Upper lobe of right lung (tissue), 1 donor: ENCODE measurements at places on chromosomes 12 and 14. TPM values are rescaled to one million over a fixed set of nuclear protein-coding genes. Genes with fewer than 3 reads are reported as not detected.

DNA sequence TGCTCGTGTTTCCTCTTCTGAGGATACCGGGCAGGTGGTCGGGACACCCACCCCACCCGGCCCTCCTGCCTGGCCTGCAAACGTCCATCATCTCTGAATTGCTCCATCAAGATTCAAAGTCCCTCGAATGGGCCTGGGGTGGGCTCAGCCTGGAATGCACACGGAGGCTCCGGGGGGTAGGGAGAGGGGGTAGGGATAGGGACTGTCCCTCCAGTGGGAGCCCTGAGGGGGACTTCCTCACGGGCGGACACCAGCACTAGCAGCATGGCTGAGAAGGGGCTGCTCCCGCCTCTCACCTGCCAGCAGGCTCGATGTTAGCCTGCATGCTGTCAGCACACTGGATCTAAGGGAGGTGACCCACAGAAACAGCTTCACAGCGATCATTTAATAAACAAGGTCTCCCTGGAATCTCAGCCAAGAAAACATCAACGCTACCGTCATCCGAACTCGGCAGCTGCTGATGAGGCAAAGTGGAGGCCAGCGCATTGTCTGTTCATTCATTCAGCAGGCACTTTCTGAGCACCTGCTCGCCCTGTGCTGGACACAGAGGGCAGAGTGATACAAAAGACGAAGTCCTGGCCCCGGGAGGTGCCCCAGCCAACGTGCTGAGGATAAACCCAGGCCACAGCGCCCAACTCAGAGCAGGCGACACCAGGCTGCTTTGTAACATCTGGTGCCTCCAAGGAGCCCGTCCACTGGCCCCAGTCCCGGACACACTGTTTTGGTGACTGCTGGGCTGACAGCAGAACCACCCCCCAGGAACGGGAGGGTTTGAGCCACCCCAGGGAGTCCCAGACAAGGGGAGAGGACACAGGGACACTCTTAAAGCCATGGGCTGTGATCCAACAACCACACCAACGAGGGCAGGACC, 6.3 kb downstream of the TMEM179 start:
- DNase-seq, result peak; percentile 61

- peak; percentile 45 for DNase-seq
These were observed 359.0 kb downstream of the CACNA1C start for GRCh38 chr12:2411616-2412304.

DNA sequence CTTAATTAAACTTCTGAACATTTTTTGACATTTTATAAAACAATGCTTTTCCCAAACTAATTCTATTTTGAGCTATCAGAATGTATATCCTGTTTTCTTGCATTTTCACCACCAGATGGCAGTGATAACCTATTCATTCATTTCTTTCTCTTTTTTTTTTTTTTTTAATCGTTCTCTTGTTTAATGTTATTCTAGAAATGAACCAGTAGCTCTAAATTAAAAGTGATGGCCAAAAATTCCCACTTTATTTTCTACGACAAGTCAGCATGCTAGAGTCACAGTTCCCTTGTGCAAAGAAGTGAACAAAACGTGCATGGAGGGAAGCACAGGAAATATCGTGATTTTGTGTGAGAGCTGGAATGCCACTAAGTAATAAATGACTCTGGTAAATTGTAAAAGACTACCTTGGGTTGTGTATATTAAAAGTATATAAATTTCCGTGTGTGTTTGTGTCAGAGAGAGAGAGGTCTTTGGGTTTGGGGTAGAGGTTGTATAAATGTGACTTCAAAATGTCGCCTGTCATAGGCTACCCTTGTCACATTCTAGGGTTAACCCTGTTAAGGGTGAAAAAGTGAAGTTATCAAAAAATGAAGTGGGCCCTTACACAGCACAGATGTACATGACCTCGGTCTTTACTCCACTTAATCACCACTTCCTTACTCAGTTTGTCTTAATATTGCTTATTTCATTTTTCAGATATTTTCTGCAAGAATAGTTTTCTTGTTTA, 40.4 kb upstream of the LDHB start:
- no peak for DNase-seq

RGS6 gene
- total RNA-seq, result 2.6 TPM

DNA sequence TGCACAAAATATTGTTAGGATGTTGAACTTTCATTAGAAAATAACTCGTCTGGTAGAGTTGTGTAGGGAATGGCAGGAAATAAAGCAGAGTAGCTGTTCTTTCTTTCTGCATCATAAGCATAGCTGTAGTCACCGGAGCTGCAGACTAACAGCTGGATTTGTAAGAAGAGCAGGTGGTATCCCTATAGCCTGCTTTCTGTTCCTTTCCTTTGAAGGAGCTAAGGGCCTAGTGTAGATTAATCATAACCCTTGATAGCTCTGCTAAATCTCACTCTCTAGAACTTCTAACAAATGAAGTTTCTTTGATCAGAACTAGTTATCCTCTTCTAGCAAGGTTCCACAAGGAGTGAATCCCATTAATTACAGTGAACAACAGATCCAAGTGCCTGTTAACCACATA, 3.5 kb downstream of the LMO3 start:
- no peak for DNase-seq
